ENCODE measurements at places on chromosomes 7 and 10. TPM values are rescaled to one million over a fixed set of nuclear protein-coding genes. Genes with fewer than 3 reads are reported as not detected.

The ADAM8 gene
- total RNA-seq: 2.3 TPM

The TMEM184A gene
- total RNA-seq: 0.22 TPM

The METTL27 gene
- 1.7 TPM for total RNA-seq

The KIF11 gene
- 6.6 TPM for total RNA-seq

The LRRC61 gene
- 1.7 TPM for total RNA-seq

The SEC31B gene
- 8.5 TPM for total RNA-seq

The PTN gene
- 2.3 TPM for total RNA-seq

The LBX1 gene
- not detected for total RNA-seq

The FFAR4 gene
- total RNA-seq: not detected

The LRRD1 gene
- not detected for total RNA-seq

The JCAD gene
- total RNA-seq: 19.4 TPM
